NCI-H146 (cell line): ENCODE measurements at places on chromosomes 12 and 14.

DNA sequence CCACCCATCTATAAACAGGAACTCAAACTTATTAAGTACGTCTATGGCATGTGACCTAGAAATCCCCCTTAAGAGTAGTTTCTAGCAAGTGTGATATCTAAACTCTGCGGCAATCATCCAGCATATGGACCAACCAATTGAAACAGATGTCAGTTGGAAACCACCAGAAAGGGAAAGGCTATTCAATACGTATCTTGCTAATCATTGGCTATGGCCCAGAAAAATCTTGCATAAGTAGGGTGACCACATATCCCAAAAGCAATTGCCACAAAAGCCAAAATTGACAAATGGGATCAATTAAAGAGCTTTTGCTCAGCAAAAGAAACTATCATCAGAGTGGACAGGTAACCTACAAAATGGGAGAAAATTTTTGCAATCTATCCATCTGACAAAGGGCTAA, 24.2 kb downstream of the SYNJ2BP start:
- DNase-seq = no peak

DNA sequence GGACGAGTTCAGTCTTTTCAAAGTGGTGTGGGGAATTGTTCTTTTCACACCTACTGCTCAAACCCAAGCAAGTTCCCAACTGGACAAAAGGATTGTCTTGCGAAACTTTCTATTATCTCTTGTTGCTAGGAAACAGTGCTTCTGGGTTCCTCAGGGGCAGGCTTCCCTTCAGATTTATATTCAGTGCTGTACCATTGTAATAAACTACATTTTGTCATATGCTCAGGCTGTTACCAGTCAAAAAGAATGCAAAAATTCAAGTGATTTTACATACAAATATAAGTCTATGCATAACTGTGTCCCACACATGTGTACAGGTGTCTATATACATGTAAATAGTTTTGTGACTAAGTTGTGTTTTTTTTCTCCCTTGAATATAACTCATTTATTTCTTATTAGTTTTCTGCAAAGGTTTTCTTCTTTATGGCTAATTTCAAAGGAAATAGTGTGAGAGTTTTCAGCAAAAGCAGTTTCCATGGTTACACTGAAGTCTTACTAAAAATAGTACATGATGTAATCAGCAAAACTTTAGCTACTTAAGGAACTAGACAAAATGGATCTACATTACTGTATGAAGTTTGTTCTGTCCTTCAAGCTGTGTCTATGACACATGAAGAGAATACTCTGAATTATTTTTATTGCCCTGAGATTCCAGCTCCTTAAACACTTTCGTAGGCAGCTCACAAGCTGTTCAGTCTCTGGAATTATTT, 430.2 kb upstream of the TMPO start:
- peak; percentile 59 for DNase-seq

- DNase-seq = peak; percentile 22
Observed at GRCh38 chr12:76085520-76085868, 1.0 kb upstream of the NAP1L1 start.

DNA sequence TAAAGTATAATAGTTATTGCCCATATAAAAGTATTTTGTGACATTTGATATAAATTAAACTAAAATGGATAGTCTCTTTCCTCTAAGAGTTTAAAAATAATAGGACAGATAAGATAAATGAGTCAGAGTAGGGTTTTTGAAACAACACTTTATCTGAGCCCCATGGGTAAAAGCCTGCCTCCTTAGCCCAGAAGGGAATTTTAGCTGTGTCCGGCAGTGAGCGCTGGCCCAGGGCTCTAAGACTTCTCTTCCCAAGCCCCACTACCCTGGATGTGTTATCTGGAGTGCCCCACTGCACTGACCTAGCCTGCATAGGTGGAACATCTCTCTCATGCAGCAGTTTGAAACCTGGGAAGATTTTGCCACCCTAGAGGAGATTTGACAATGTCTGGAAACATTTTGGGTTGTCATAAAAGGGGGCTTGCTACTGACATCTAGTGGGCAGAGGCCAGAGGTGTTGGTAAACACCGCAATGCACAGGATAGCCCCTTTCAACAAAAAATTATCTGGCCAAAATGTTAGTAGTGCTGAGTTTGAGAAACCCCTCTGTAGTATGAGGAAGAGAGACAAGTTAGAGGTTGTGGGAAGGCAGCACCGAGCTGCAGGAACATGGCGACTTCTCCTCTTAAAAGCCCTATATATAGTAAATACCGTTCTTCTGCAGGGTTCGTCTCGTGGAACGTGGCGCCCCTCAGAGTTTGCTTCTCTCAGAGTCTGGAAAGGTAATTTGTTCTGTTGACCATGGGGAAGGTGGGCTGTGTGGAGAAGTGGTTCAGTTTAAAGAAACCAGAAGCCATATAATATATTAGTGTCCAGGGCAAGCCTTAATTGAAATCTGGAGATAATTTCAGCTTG, 29.3 kb upstream of the ATF1 start:
- DNase-seq = peak; percentile 25

GRCh38 chr14:96130391-96130790, 74.2 kb upstream of the BDKRB2 start:
- no peak for DNase-seq

DNA sequence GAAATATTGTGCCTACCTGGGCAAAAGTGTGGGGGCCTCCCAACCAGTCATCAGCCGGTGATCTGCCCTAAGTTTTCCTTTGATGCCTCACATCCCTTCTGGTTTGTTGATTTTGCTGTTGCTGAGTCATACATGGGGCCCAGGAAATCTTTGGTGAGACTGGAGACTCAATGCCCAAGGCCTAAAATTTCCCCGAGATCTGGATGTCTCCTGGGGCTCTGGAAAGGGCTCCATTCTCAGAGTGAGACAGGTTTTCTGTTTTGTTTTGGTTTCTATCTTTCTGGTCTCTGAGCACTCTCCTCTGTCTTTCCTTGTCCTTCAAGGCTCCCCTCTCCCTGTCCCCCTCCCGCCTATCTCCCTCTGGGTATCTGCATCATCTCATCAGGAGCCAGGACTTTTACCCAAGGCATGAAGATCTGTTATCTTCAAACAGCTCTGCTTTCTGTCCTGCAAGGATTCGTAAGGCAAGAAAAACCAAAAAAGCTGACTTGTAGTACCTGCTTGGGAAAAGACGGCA, 152.8 kb upstream of the MAX start:
- DNase-seq = no peak

- DNase-seq = no peak
Observed at GRCh38 chr12:96892104-96892503, 15.0 kb upstream of the NEDD1 start.

DNA sequence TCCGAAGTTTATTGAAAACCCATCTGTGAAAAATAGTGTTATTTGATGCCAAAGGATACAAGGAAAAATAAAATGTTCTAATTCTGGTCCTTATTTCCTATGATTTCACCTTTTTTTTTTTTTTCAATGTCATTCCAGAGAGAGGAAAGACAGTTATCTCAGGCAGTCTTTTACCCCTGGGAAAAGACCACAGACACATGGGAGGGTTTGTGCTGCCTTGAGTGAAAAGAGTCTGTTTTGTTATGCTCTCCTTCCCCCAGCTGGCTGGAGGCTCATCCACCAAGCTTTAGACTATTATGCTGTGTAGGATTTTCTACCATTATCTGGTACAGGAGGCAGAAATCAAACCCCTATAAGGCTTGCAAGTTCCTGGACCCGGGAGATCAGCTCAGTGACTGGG, 151.8 kb downstream of the CRADD start:
- DNase-seq = no peak

DNA sequence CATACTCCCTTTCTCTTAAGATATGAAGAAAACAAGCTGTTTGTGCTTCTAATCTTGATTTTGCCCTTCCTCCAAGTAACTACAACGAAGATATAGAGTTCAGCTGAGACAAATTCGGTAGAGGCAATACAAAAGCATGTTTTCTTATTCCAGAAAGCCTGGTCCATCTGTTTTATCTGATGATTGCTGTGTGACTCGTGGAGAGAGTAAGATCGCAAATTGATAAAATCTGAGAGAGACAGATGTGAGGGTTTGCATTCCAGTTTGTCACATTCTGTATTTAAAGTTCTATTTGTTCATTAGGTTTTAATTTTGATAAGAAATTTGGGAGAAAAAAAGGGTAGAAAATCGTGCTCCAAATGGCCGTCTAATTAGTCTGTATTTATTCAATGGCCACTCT, 192.1 kb downstream of the CPNE8 start:
- no peak for DNase-seq

DNA sequence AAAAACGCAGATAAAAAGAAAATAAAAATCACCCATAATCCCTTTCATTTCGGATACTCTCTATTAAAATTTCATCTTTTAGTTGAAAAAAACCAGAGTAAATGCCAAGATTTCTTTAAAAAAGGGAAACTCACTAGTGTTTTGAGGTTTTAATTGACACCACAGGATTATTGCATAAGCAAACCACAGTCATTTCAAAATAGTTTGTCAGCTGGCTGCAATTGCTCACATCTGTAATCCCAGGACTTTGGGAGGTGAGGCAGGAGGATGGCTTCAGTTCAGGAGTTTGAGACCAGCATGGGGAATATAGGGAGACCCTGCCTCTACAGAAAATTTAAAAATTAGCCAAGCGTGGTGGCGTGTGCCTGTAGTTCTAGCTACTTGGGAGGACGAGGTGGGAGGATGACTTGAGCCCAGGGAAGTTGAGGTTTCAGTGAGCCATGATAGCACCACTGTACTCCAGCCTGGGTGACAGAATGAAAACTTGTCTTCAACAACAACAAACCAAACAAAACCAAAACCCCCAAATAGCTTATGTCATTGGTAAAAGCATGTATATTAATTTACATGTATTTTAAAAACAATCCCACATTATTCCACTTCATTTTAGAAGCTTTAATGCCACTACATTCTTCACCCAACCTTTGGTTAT, 48.8 kb downstream of the SYNE2 start:
- DNase-seq = no peak

GRCh38 chr14:51711505-51711904, 59.8 kb downstream of the FRMD6 start:
- no peak for DNase-seq

- DNase-seq = no peak
Observed at GRCh38 chr12:94676031-94676641, 25.8 kb upstream of the TMCC3 start.

- DNase-seq = no peak
Observed at GRCh38 chr14:103416916-103417315, 31.7 kb downstream of the MARK3 start.

GRCh38 chr12:119008691-119009221, 27.4 kb downstream of the SRRM4 start:
- DNase-seq = peak; percentile 94

- peak; percentile 86 for DNase-seq
Observed at GRCh38 chr12:57430112-57430930, 522 bp downstream of the R3HDM2 start.

DNA sequence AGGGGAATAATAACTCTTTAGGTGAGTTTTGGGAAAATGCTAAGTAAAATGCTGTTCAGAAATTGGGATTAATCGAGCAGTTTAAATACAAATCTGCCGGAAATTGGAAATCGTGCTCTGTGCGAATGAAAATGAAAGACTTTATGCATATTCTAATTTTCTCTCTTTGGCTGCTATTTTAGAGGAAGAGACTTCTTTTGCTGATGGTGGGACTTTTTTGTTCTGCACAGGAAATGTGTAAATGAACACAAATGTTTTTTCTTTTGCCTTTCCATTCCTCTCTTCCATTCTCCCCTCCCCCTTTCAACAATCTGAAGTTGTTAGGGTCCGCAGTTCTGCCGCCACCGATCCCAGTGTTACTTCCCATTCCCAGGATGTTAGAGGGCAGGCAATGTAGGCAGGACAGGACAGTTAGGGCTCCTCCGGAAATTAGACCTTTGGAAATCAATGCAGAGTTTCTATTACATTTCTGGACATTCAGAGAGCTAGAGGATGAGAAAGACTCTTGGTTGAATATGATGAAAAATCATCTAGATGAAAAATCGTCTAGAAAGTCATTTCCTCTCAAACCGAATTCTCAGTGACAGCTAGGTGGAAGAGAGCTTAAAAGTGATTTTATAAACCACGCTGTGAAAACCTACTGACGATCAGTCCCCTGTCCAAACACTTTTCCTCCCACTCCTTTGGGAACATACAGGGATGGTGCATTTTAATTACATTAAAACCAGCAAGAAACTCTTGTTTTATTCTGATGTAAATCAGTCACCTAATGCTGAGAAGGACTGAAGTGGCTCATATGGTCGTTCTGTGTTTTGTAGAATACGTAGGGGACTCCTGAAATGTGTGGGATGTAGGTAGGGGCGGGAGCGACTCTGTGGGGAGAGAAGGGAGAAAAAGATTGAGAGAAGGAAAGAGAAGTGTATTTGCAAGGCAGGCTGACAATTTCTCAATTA, 17.8 kb downstream of the FOXG1 start:
- peak; percentile 20 for DNase-seq

DNA sequence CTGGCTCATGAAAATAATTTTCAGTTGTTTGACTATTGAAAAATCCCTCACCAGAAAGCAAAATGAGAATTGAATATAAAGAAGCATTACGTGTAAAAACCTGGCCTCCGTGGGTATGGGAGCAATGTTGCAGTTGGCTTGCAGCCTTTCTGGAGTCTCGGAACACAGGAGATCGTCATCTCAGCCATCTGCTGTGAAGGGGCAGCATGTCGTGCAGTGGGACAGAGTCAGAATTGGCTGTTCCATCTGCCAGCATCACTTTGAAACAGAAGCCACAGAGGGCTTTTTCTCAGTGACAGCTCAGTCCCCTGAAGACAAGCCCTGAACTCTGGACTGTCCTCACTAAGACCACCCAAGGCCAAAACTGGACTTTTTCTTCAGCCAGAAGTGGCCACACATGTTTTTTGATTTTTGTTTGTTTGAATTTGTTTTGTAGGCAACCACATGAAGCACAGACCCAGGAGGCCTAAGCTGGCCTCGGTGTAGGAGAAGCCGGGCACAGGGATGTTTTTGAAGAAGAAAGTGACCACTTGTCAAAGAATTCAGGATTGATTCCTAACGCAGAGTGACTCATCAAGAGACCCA, 170.8 kb upstream of the DYRK2 start:
- no peak for DNase-seq

DNA sequence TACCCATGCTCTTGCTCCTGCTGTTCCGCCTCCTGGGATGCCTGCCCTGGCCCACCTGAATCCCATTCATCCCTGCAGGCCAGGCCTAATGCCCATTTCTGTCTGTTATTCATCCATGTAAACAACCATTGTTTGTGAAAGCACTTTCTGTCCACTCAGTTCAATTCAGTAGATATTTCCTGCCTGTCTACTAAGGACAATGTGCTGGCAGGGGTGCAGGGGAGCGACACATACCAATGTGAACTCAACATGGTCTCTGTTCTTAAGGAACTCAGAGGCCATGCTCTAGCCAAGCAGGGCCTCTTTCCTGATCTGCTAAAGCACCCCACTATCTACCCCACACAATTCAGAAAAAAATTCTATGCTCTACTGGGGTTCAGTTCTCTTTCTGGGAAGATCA, 88.5 kb upstream of the ZFP36L1 start:
- DNase-seq = no peak

DNA sequence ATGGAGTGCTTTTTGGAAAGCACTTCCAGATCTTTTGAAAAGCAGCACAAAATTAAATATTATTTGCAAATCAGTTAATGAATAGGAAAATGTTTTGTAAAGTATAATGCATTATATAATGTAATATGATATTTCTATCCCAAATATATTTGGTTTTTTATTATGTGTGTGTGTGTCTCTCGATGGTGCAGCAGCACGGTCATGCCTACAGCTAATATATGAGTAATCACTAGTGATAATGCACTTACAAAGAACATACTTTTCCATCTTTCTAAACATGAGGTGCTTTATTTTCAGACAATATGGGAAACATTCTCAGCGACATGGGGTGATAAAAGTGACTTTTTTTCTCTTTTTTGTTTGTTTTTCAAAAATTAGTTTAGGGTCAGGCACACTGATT, 1.3 kb upstream of the EEA1 start:
- DNase-seq = no peak

- DNase-seq = no peak
Observed at GRCh38 chr12:79164890-79165289, 300.3 kb downstream of the SYT1 start.

- no peak for DNase-seq
Observed at GRCh38 chr14:39370415-39370814, 61.8 kb downstream of the FBXO33 start.
